NCI-H460 (cell line): ENCODE measurements at places on chromosomes 2 and 18.
A peak's percentile ranks its signal among the peaks of the same experiment; 100 is the strongest.

DNA sequence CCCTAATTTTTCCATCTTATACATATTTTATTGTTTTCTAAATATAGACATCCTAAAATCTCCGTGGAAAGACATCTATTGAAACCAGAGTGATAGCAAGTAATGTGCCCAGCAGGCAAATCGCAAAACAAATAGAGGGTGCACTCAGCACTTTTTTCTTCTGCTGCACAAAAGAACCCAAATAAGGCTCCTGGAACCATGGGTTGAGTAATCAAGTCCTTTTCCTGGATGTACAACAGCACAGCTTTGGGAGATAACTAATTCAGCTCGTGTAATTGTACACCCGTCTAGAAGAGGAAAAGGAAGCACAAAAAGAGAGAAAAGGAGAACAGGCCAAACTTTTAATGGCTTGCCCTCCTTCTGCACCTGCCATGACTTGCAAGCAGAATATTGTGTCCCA is 126.9 kb upstream of the TLK1 start:
- no peak for DNase-seq

DNA sequence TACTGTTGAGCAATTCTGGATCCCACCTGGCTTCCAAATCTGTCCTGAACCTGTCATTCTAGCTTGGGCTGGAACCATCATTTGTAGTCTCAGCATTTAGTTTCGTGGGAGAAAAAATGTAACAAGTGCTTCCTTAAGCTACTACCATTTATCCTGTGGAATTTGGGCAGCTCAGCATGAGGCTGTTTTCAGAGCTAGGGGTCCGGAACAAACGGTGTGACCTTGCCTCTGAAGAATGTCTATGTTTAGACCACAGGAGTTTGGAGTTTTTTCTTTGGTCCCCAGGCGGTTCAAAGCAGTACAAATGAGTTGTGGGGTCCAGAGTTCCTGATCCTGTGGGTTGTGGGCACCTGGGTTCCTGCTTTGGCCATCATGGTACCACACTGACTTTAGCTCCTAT is 59.1 kb upstream of the TMEM178A start:
- no peak for DNase-seq

DNA sequence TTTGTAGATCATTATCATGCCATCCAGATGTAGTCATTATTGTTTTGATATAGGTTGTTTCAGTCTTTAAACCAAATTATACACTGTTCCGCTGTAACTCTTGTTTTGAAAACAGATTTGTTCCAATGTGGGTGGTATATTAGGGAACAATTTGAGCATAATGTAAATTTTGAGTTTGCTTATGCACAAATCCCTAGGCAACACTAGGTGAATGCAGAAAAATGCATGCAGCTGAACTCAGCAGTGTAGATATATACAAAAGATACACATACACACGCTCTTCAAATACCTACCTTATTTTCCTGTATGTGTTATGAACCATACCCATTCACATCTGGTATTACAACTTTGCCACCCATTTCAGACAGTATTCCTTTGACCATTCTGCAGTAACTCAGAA is 35.8 kb downstream of the MSH2 start:
- no peak for DNase-seq

GRCh38 chr2:240956171-240956934 is 42.1 kb upstream of the SNED1 start:
- no peak for DNase-seq

- no peak for DNase-seq
These were observed 10.2 kb downstream of the USP37 start for GRCh38 chr2:218557941-218558340.

- no peak for DNase-seq
These were observed 591 bp downstream of the C2orf80 start for GRCh38 chr2:208189069-208189809.

DNA sequence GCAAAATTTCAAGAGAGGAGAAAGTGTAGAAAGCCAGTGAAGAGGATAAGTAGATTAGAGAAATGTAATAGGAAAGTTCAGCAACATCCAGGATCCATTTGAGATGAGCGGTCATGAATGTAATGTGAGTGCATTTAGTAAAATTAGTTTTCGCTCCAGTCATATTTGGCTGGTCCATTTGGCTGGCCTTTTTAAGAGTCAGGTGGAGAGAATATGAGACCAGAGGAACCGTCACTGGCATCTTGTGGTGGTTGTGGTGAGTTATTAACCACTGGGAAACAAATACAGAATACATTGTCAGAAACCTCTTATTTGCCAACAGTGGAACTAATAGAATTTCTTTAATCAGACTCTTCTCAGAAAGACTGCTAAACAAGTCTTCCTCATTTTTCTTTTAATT is 1064.3 kb upstream of the CDH2 start:
- DNase-seq: no peak

DNA sequence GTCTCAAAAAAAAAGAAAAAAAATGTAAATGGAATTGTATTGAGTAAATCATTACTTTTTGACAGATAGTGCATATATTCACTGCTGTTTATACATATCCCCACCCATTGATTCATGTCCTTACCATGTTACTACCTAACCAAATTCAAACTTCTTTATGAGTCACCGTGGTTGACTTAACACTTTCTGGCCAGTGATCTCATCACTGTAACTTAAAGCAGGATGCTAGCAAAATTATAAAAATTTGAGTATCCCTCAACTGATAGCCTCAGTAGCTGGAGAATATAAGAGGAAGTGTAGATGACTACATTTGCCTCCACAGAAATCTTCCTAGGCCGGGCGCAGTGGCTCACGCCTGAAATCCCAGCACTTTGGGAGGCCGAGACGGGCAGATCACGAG is 13.4 kb downstream of the CNOT9 start:
- no peak for DNase-seq

DNA sequence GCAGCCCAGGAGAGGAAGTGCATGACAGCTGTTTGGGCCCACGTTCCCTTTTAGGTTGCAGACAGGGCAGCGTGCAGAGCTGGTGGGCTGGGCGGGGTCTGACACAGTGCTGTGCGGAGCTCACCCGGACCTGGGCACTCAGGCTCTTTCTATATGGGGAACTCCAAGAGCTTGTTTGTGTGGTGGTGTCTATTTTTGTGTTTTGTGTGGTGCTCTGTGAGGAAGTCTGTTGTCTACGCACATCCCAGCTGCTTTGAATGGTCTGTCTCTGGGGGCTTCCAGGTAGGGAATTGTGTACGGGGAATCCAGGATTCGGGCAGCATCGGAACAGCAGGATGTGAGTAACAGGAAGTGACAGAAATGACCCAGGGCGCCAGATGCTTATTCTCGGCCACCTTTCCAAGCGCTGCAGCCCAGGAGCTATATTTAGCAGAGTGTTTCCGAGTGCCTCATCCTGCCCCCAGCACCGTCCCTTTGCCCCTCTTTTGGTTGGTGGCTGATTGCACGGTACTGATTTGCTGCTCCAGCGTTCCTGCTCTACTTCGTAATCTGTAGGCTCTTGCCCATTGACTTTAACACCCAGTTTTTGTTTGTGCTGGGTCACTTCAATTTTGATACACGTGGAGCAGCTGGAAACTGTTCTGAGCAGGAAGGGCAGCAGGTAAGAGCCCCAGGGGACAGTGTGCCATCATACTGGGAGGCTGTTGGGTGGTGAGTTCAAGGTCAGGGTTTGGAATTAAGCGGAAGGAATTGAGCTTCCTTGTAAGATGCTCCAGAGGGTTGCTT is 64.7 kb downstream of the DGKD start:
- DNase-seq: peak; percentile 30

- DNase-seq: no peak
These were observed 259.6 kb downstream of the CLIP4 start for GRCh38 chr2:29374823-29375222.

DNA sequence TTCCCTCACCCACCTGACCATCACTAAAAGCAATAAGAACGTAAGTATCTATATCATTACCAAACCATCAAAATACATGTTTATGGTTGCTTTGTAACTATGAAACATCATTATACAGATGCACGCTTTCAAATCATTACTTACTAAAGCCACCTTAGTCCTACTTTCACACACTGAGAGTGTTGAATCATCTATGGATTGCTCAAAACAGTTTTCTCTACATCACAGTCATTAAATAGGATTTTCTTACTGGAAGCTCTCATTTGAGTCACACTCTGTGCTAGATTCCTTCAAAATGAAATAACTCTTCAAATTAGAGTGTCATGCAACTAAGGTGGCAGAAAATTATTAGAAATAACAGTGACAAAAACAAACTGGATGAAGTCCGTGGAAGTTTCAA is 878.4 kb downstream of the CPS1 start:
- DNase-seq: no peak

DNA sequence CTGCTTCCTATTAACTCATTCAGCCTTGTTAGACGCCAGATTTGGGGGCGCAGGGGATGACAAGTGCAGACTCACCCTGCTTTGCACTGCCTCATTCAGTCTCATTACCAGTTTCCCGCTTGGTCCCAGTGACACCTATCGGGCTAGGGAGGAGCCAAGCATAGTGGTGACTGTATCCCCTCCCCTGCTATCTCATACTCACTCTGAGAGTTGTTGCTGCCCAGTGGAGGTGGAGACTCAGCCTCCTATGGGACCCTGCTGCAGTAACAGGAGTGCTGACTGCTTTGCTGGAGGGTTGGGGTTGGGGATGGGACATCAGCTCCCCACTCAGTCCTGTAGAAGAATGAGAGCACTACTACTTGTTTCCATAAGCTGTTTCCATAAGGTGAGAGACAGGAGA is 21.3 kb upstream of the PIK3C3 start:
- no peak for DNase-seq

- no peak for DNase-seq
These were observed 482.3 kb downstream of the TGIF1 start for GRCh38 chr18:3932276-3932675.

GRCh38 chr2:238811293-238811692 is 36.6 kb upstream of the TWIST2 start:
- DNase-seq: no peak

DNA sequence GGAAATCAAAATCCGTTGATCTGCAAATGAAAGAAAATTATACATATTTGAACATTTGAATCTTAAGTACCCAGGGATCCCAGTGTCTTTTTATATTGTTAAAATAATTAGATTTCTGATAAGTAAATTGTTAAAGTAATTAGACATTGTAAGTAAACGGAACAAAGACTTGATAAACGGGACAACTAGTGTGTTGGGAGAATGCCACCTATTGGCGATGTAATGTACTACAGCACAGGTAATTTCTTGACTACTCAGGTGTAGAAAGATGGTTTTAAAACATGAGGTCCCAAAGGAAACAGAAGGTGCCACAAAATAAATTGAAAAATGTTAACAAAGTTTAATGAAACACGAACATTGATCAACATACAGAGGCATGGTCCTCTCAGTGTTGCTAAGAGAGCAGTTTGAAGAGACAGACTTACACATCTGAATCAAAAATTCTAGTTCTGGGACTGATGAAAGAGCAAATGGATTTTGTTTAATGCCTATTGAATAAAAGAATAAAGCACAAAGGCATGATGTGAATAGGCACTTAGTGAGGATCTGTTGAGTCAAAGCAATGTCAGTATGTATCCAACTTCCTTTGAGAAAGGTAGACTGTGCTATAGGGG is 103.4 kb upstream of the RASGRP3 start:
- DNase-seq: peak; percentile 44

GRCh38 chr18:9612215-9612830 is 2.0 kb downstream of the PPP4R1 start:
- DNase-seq: peak; percentile 34

DNA sequence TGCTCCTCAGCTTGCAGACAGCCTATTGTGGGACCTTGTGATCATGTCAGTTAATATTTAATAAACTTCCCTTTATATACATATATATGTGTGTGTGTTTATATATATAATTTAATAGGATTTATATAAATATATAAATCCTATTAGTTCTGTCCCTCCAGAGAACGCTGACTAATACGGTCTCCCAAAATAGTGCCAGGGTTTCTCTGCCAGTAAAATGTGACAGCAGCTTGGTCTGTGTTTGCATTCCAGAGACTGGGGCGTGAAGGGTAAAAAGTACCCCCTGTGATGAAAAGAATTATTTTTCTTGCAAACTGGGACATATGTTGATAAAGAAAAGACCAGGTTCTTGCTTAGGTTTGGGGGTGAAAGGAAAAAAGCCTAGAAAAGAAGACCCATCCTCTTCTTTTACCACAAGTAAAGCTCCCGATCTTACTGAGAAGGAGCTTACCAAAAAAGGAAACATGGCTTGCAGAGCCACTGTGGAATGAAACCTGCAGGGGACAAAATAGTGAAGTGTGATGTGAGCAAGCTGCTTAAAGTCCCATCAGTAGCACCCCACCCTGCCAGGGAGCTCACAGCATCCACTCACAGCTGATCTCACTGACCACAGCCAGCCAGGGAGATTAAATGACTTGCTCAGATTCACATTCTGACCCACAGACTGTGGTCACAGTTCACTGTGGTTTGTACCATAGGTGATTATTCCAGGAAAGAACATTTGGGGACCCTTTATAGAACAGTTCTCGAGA is 110.9 kb upstream of the RMP24 start:
- DNase-seq: no peak

DNA sequence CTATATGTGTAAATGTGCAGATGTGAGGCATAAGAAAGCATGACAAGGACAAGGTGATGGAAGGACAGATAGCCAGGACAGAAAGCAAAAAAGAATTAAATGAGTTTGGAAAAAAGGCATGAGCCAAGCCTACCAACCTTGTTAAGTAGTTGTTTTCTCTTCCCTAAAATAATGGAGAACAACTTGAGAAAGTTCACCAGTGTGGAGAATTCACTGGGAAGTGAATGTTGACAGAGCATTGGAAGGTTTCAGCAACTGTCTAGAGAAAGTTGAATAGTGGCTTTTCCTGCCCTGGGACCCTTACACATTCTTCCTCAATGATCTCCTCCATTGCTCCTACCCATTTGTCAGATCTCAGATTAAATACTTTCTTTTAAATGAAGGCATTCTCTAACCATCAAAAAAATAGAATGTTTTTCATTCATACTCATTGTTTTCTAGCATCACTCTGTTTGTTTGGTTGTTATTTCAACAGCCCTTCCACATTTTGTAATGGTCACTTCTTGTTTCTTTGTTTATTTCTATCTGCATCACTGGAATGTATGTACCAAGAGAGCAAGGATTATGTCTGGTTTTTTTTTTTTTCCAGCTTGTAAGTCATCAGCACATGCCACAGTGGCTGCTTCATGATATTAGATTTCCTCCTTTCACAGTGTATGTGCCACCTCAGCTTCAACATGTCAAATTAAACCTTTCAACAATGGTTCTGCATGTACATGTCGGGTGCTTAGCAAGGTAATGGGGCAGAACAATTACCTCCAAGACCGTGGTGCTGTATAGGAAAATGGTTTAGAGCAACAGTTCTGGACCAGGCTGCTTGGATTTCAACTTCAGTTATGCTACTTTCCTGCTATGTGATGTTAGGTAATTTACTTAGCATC is 586.0 kb upstream of the VRK2 start:
- DNase-seq: no peak

DNA sequence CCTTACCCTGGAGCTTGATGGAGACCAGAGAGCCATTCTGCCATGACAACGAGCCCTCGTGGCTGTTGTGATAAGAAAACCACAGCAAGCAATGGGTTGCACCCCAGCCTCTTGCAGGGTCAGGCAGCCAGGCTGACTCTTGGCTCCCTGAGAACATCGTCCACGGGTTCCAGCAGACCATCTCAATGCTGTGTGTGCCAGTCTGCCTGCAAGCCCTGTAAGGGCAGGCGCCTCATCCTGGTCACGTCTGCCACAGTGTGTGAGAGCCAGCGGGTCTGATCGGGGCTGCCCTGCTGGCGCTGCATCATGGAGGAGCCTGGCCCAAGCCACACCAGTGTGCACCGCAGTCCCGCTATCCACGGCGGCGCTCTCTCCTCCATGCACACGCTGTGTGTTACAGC is 71.0 kb upstream of the MGAT4A start:
- DNase-seq: no peak
